ENCODE measurements at places on chromosomes 7 and 10.

GRCh38 chr10:105023211-105024111, 382.4 kb downstream of the SORCS3 start:
- DNase-seq, result no peak

DNA sequence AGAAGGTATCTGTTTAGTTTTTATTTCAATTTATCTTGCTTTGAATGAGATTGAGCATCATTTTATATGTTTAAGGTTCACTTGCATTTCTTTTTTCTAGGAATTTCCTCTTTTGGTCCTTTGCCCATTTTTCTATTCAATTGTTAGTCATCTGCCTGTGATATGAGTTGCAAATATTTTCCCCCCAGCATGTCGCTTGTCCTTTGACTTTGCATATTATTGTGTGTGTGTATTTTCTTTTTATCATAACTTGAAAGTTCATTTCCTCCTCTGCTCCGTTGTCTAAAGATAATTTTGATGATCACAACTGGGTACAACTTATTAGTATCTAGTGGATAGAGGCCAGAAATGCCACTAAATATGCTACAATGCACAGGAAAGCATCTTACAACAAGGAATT, 132.7 kb upstream of the MDFIC start:
- no peak for DNase-seq

DNA sequence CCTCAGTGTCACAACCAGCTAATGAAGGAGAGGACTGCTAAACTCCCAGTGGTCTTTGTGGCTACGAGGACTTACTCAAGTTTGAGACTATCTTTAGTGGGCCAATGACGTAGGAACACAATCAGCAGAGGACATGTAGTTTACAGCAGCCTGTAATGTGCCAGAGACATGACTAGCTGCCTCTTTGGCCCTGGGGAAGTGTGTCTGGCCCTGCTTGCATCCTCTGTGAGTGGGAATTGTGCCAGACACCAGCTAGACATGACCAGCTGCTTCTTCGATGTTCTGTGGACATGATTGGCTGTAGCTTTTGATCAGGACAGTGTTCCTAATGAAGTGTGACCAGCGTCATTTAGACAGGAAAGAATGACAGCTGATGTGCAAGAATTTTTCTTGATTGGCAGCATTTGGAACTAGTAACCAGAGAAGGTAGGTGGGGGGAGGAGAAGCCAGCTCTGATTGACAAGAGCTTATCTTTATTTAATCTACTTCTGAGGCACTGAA, 141.7 kb downstream of the AUTS2 start:
- DNase-seq, result no peak

DNA sequence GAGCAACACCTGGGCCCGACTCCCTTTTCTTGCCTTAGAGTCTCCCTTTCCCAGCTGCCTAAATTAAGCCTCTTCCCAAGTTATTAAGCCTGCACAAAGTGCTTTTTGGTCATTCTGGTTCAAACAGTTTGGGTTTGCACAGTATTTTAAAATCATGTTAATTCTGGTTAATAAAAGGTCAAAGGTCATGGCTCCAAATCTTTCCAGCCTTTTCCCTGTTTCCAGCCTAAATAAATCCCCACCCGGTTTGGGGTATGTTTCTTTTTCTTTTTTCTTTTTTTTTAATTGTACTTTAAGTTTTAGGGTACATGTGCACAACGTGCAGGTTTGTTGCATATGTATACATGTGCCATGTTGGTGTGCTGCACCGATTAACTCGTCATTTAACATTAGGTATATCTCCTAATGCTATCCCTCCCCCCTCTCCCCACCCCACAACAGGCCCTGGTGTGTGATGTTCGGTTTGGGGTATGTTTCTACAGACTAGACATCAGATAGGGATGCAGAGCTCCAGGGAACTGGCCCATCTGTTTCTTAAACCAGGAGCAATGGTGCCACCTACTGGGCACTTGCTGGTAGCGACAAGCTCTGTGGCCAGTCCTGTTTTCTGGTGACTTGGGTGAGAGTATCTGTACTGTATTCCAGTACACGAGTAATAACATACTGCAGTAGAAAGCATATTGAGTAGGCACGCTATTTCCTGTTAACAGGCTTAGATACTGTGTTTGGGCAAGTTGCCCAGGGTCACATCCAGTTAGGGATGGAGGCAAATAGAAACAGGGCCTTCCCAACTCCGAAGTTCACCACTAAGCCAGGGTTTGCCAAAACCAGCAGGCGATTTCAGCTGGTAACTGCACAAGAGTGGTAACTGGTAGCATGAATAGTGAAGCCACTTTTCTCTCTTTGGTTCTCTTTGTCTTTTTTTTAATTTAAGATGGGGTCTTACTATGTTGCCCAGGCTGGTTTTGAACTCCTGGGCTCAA, 60.6 kb upstream of the TRIM8 start:
- DNase-seq, result peak; percentile 77

GRCh38 chr10:61705022-61705613, 42.4 kb downstream of the CABCOCO1 start:
- no peak for DNase-seq

GRCh38 chr10:34835908-34836508, 20.9 kb upstream of the PARD3 start:
- DNase-seq, result no peak

- DNase-seq, result no peak
Observed at GRCh38 chr10:85168243-85168642, 839.9 kb downstream of the CCSER2 start.

DNA sequence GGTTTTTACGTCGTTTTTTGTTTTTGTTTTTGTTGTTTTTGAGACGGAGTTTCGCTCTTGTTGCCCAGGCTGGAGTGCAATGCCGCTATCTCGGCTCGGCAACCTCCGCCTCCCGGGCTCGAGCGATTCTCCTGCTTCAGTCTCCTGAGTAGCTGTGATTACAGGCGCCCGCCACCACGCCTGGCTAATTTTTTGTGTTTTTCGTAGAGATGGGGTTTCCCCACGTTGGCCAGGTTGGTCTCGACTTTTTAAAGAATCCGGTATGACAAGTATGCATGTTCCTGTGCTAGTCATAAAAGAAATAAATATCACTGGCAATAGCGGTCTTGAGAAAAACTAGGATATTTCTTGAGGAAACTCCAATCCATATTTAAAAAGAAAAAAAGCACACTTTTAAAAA, 2.7 kb upstream of the ARL4A start:
- no peak for DNase-seq

DNA sequence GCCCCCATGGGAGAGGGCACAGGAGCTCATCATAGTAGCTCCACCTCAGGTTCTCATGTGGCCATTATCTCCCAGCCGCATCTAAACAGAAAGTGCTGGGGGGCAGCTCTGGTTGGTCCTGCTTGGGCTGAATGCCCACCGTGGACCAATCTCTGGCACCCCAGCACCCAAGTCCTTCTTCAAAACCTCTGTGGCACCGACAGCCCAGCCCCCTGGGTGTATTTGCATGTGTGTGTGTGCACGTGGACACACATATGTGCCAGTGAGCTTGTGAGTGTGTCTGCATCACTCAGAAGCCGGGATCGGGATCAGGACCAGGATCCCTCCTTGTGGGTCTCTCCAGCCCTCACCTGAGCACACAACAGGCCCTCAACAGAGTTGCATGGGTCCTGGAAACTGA, 68.2 kb downstream of the ALOX5 start:
- DNase-seq, result no peak

DNA sequence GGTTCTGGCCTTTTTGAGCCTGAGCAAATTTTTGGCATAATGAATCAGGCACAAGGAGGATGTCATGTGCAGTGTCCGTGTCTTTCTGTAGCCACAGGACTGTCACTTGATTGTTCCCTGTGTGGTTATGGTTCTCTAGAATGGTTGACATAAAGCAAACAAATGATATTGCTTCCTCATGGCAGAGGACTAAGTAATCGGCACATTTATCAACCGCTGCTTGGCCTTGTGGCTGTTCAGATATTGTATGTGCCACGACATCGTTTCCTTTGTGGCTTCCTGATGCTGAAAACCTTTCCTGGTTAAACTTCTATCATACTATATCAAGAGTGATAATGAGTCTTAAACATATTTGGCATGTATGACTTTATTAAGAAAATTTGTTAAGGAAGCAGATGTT, 598.8 kb downstream of the SUGCT start:
- DNase-seq, result no peak

GRCh38 chr10:126099366-126099765, 203.0 kb downstream of the FANK1 start:
- no peak for DNase-seq

DNA sequence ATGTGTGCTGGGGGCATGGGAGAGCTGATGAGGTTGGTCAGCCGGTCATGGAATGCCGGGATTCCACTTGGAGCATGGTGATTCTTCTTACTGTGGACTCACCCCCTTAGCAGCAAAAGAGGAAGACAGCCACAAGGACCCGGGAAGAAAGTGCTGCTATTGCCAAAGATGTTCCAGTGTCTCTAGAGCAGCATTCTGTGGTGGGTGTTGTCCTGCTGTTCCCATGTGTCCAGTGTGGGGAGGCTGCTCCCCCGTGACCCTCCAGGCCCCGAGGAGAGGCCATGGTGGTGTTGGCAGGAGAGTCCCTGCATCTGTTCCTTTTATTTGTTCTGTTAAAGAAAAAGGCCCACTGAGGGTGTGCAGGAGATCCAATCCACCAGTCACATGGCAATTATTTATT, 499.4 kb downstream of the RPS24 start:
- DNase-seq, result no peak

DNA sequence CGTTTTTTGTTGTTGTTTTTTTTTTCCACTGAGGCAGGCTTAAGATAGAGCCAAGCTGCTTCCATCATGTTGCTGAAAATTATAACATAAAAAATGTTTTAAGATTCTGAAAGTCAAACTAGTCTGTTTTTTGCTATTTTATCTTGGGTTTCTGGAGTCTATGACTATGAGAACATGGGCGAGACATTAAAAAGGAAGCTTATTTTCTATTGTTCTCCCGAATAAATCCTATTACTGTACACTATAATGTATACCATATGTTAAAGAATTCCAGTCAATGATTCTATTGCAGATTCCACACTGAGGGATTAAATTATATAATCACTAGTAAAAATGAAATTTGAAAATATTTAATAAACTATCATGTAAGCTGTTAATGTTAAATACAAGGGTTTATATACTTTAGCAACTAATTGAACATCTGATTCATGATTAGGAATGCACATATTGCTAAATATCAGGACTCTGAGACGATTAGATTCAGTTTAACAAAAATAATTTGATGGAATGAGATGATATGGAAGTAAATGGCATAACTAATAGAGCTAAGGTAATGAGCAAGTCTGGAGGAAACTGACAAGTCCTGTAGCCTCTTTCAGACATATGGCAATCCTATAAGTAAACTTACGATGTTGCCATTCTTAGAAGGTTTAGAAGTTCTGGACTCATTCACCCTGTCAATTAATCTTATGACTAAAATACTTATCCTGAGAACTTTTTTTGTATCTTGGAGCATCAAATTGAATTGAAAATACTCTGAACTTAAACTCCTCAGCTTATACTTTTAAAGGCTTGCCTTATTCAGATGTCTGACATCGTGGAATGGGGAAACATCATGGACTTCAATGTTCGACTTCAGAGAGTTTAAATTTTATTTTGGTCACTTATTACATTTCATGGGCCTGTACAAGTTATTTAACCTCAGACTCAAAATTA, 294.8 kb upstream of the DGKB start:
- no peak for DNase-seq

- no peak for DNase-seq
Observed at GRCh38 chr7:131152766-131153165, 174.9 kb upstream of the MKLN1 start.

DNA sequence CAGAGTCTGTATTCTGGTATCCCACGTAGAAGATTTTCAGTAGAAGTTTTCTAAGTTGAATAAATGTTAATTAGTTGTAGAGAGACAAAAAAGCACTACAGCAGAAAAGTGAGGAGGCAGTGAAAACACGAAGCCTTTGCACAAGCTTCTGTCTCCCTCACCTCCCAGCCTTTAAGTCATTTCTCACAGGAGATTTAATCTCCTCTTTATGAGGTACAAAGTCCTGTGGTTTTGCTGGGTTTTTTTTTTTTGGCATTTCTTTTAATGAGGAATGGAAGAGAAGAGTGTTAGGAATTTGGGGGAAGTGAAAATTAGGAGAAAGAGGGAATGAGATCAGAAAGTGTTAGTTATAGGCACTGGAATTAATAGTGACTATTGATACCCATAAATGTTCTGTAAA, 21.5 kb downstream of the SPAG6 start:
- no peak for DNase-seq

DNA sequence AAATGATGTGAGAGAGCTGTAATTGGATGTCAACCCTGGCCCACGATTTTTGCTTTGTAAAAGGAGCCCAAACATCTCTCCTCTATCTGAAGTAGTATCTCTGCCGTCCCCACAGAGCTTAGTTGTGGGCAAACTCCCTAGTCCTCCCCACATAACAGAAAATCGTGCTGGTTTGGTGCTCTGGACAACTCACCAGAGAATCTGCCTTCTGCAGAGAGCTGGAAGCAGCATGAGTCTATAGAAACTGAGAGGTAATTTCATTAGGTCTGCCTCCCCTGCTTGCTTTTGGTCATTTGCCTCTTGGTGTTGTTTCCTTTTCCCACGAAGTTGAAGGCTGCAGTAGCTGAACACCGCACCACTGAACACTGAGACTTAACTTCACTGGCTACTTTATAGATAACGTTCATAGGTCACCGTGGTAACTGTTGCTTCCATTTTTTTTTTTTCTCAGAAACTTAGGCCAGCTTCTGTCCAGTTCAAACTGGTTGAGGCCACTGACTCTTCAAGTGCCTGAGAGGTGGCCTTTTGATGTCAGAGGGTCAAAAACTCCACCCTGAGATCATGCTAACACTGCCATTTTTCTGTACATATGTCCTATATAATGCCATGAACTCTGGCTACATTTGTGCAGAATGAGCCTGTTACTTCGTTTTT, 3.3 kb upstream of the CDCA7L start:
- DNase-seq, result no peak

GRCh38 chr7:29892231-29892630, 85.9 kb downstream of the WIPF3 start:
- no peak for DNase-seq

- DNase-seq, result no peak
Observed at GRCh38 chr10:122333037-122333436, 41.5 kb upstream of the PLEKHA1 start.

- no peak for DNase-seq
Observed at GRCh38 chr10:66538371-66538770, 387.5 kb upstream of the LRRTM3 start.

DNA sequence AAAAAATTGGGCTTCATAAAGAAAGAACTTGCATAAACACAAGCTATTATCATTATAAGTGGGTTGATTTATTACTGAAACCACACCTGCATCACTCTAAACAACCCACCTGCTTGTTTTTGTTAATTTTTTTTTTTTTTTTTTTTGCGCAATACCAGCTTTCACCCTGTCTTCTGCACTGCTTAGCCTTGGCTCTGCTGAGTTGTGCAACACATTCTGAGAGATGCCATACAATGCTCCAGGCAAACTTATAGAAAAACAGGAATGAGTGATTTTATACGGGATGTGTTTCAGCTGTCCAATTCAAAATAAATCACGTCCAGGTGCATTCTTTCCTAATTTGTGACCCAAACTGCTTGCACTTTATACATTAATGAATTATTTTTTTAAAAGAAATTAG, 923.6 kb downstream of the GATA3 start:
- DNase-seq, result no peak
